Glutamatergic neuron (in vitro differentiated cells): ENCODE measurements at places on chromosomes 3 and 15.
A peak's percentile ranks its signal among the peaks of the same experiment; 100 is the strongest.

- DNase-seq, result no peak
These were observed 7.3 kb upstream of the BCL2A1 start for GRCh38 chr15:79978260-79978654.

- peak; percentile 55 for DNase-seq
These were observed 41.9 kb upstream of the SLC6A1 start for GRCh38 chr3:10950476-10951294.

DNA sequence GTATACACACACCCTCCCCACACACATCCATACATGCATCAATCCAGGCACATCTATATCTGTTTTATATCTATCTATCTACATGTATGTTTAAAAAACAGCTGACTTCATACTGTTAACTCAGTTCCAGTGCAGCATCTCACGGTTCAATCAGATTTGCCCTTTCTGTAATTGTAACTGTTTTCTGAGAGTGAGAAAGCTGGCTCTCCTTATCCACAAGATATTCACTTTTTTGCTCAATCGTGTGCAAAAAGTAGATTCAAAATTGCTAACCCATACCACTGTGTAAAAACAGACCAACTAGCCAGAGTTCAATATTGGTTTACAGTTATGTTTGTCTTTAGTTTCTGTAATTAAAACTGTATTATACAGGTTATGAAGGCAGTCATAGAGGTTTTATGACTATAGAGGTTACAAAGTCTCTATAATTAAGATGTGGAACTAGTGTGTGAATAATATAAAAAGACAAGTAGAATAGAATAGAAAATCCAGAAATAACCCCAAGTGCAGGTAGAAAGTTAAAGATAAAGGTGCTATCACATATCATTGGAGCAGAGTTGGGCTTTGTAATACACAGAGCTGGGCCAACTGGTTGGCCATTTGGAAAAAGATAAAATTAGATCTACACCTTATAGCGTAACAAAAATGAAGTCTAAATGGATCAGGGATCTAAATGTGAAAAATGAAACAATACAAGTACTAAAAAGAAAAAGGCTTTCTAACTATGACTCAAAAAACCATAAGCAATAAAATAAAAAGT lies 20.1 kb upstream of the MCF2L2 start:
- DNase-seq, result no peak

- no peak for DNase-seq
These were observed 891 bp upstream of the NR1D2 start for GRCh38 chr3:23944007-23944783.

DNA sequence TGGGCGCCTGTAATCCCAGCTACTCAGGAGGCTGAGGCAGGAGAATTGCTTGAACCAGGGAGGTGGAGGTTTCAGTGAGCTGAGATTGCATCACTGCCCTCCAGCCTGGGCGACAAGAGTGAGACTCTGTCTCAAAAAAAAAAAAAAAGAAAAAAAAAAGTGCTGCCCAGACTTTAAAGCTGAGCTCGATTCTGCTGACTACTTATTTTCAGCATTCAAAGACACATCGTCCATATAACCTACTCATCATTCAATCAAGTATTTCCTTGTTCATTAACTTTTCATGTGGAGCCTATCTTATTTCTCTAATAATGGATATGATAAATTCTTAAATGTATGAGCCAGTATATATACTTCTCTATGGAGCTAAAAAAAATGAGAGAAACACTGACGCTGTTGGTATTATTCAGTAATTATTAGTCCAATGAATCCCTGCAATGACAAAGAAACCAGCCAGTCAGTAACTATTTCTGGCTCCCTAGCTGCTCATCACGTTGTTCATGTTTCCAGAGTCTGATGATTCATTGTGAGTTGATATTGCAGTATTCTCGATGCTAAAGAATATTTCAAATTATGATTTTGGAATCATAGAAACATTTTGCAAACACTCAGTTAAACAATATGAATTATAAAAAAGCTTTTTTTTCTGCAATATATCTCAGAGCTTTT lies 111.9 kb downstream of the RAP2B start:
- DNase-seq, result no peak

- no peak for DNase-seq
These were observed 10.0 kb upstream of the ARL8B start for GRCh38 chr3:5112043-5112442.

DNA sequence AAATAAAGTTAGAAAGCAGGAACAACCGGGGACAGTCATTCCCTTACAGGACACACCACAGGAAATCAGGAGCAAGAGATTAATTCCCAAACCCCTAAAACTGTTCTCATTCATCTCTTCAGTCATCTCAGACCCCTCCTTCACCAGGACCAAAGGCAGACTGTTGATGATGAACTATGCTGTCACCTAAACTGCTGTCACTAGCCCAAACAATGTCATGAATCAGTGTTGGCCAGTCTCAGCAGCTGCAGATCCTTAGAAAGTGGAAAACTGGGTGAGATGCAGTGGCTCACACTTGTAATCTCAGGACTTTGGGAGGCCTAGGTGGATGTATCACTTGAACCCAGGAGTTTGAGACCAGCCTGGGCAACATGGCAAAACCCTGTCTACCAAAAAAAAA lies 909.6 kb downstream of the ROBO1 start:
- no peak for DNase-seq
